ENCODE measurements at places on chromosomes 4 and X.

DNA sequence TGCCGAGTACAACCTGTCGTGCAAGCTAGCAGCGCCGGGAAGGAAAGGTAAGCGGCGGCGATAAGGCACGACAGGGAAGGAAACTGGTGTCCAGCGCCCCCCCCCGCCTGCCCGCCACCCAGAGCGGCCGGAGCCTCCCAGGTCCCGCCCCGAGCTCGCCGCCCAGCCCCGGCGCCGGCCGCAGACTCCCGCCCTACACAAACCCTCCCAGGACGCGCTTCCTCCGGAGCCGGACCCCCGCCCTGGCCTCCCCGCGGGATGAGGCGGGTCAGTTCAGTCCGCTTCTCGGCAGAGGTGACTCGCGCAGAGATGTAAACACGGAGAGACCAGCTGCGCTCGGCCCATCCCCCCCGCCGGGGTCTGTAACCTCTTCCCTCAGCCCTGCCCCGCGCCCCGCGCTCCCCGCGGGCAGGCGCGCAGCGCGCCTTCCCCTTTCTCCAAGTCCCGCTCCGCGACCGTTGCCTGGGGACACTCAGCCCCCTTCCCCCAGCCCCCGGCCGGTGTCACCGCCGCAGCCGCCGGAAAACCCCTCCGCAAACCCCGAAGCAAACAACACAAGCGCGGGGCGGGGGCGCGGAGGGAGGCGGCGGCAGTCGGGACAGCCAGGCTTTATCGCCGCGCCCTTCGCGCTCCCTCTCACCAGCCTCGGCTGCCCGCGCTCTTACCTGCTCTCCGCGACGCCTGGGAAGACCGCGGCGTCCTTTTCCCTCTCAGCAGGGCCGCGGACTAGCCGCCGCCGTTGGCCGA lies 543 bp downstream of the ELF2 start:
- peak; percentile 14 for DNase-seq

DNA sequence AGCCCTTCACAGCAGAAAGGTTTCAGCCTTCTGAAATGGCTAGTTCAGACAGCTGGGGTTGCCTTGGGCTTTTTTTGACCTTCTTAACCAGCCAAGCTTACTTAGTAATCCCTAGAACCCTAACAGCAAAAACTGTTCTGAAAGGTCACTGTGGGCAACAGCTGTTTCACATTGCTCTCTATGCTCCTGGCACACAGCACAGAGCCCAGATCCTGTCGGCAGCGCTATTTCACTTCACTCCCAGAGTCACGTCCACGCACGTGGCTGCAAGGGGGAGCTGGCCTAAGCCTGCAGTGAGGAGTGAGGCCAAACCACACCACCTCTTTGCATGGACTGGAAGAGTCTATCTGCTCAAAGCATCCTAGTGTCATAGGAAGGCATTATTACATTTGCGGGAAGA lies 32.0 kb upstream of the STS start:
- no peak for DNase-seq

- no peak for DNase-seq
Measured at GRCh38 chrX:13158911-13159310, 114.5 kb upstream of the FAM9C start.

DNA sequence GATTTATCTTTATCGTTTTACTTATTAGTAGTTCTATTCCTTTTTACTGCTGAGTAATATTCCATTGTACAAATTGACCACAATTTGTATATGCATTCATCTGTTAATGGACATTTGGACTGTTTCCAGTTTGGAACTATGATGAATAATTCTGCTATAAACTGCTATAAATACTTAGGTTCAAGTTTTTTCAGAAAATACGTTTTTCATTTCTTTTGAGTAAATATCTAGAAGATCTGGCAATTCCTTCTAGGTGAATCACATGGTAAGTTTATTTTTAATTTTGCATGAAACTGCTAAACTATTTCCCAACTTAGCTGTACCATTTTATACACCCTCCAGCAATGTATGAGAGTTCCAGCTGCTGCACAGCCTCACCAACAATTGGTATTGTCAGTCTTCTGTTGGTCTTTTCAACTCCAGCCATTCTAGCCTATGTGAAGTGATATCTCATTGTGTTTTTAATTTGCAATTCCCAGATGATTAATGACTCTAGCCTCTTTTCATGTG lies 22.2 kb downstream of the LIN54 start:
- DNase-seq, result no peak

All from stimulated activated CD8-positive, alpha-beta memory T cell treated with anti-CD3 and anti-CD28 coated beads, Interleukin-15, amount 100 ng/mL, for 48 hours (primary cell).